Stimulated activated CD8-positive, alpha-beta memory T cell treated with anti-CD3 and anti-CD28 coated beads, Interleukin-15, amount 100 ng/mL, for 1 hour (primary cell): ENCODE measurements at places on chromosomes 3 and 15.

DNA sequence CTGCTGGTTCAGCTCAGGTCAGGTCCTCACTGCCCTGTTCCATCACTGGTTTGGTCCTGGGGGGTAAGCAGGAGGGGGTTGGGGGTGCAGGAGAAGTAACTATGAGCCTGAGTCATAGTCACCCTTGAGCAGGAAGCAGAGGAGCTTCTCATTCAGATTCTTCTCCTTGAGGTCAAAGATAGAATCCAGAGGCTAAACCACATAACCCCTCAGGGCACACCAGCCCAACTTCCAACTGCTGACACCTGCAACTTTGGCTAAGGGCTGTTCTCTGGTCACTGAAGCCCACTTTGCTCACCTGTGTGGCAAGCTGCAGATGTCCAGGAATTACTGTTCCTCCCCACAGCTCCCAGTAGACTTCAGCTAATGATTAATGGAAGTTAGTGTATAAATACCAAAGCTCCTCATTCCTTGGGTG lies 48.8 kb upstream of the LRRFIP2 start:
- DNase-seq: no peak

DNA sequence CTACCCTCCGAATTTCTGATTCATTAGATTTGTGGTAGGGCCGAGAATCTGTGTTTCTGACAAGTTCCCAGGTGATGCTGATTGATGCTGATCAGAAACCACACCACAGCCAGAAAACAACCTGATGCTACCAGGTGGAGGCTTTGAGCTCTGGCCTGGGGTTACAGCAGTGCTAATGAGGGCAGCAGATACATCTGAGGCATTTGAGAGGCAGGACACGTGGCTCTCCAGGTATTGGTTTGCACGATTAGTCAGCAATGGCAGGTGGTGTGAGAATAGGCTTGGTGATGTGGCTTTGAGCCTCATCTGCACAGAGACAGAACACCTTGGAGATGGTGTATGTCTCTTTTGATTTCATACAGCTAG lies 78.8 kb upstream of the THBS1 start:
- no peak for DNase-seq

DNA sequence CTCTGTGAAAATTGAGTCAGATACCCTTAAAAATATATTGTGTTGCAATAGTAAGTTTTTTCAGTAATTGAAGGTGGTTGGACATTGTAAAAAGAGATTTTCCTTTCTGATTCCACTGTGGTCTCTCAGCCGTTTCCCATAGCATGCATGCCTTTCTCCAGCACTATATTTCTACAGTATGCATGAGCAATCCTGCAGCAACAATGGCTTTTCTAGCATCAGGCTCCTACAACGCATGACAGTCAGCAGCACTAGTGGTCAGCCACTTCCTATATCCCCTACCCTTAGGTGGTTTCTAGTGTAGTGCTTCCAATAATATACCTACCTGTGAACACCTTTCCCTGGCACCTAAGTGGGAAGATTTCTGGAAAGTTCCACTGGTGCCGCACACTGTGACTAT lies 55.4 kb upstream of the SNRPN start:
- DNase-seq: no peak

DNA sequence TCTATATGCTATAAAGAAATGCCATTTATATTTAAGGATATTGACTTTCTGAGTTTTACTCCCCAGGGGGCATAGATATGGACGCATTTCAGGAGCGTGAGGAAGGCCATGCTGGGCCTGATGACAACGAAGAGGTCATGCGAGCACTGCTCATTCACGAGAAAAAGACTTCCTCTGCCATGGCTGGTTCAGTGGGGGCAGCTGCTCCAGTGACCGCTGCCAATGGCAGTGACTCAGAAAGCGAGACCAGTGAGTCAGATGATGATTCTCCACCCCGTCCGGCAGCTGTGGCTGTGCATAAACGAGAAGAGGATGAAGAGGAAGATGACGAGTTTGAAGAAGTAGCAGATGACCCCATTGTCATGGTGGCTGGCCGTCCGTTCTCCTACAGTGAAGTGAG lies 38.4 kb downstream of the GTF2E1 start:
- DNase-seq: no peak

DNA sequence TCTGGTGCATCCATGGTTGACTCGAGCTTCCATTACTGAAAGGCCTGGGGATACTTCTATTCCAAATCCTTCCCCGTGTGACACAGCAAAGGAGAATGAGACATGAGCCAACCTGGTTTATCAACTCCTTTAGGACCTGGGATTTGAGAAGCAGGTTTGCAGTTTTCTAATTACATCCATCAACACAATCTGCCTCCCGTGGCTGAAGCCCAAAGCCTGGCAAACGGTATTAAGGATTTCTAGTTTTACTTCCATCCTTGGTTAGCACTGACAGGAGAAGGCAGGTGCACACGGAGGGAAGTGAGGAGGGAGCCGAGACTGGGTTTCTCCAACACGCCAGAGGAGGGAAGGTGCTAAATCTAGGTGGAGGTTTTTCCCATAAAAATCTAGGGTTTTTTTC lies 79.0 kb downstream of the MYLK start:
- no peak for DNase-seq

DNA sequence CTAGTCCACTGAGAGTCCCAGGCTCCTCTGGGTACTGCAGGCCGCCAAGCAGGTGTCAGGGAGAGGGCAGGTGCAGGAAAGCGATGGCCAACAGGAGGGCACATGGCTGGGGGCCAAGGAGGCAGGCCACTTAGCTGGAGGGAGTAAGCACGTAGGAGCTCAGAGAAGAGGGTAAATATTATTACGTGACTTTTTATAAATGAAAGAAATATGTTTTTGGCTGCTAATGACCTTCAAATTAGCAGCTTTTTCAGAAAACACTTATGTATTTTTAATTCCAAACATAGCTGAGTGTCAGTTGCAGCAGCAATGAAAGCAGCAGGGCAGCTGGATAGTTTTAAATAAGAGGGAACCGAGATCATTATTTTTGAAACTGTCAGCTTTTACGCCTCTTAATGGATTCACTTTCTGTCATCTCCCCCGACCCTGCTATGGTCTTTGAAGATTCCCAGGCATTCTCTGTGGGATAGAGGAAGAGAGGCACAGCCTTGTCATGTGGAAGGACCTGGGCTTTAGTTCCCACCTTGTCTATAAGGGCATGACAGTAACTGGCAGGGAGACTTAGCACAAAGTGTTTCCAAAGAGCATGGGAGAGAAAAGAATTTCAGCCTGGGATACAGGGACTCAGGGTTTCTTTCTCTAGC lies 477.1 kb downstream of the EPHB1 start:
- no peak for DNase-seq

GRCh38 chr3:23183731-23184130 lies 19.4 kb upstream of the UBE2E2 start:
- no peak for DNase-seq

DNA sequence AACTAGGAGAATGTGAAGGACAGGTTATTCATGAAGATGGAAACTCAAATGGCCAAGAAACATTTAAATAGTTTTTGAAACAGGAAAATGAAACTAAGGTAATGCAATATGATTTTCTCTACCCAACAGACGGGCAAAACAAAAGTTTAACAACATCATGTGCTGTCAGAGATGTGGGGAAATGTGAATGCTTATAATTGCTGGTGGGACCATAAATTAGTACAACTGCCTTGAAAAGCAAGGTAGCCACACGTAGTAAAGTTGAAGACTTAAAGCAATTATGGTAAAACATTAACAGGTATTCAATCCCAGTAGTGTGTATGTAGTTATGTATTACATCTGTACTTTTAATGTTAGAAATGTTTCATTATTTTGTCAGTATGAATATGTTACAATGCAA lies 57.0 kb upstream of the C3orf80 start:
- no peak for DNase-seq

DNA sequence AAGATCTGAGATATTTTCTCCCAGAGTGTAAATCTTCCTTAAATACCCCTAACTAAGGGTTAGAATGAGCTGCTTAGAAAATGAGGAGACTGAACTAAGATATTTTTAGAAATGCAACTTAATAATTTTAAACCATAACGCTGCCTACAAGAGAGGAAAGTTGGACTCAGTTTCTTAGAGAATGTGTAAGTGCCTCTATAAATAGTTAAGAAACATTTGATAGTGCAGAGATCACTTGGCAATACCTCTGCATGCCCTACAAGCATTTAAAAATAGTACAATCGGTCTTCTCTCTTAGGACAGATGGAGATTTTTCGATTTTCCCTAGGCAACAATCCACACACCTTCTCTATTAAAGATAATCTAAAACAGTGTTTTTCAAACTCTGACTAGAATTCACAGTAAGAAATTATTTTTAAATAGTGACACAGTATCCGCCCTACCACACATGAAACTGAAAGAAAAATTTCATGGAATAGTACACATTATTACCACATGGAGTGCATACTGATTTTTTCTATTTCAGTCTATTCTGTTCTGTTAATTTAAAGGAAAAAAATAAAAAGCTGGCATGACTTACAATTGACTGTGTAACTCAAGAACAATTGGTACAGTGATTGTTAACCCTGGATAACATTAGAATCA lies 83.2 kb downstream of the GADL1 start:
- no peak for DNase-seq

GRCh38 chr15:74314795-74315438 lies 52.5 kb downstream of the CYP11A1 start:
- DNase-seq: no peak

GRCh38 chr15:45157974-45158373 lies 28.2 kb downstream of the DUOX1 start:
- no peak for DNase-seq

DNA sequence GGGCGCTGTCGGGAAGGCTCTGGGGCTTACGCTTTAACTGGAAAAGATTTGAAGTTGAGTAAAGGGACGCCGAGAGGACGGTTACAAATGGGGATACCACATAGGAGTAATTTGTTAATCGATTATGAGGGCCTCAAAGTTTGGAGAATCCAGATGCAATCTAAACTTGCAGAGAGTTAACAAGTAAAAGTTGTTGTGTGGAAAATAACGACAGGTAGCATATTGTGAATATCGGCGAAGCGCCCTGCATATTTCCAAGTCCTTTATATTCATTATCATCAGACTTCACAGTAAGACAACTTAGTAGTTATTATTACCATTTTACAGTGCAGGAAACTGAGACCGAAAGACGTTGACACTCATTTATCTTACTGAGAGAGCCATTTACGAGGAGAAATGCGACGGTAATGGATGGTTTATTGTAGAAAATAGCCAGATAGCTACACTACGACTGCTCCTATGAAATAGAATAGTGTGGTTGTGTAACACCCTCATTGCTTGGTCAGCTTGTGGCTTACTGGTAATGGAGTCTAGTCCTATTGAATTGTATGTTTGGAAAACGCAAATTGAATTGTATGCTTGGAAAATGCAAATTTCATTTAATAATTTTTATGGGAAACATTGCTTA lies 700 bp downstream of the MKRN2 start:
- no peak for DNase-seq

GRCh38 chr3:196639483-196640296 lies at the start of gene NRROS:
TSS of gene NRROS (plus strand) at chr3:196639694. CDS start at chr3:196654540, 14,846 bp downstream.
- DNase-seq: peak; percentile 25

DNA sequence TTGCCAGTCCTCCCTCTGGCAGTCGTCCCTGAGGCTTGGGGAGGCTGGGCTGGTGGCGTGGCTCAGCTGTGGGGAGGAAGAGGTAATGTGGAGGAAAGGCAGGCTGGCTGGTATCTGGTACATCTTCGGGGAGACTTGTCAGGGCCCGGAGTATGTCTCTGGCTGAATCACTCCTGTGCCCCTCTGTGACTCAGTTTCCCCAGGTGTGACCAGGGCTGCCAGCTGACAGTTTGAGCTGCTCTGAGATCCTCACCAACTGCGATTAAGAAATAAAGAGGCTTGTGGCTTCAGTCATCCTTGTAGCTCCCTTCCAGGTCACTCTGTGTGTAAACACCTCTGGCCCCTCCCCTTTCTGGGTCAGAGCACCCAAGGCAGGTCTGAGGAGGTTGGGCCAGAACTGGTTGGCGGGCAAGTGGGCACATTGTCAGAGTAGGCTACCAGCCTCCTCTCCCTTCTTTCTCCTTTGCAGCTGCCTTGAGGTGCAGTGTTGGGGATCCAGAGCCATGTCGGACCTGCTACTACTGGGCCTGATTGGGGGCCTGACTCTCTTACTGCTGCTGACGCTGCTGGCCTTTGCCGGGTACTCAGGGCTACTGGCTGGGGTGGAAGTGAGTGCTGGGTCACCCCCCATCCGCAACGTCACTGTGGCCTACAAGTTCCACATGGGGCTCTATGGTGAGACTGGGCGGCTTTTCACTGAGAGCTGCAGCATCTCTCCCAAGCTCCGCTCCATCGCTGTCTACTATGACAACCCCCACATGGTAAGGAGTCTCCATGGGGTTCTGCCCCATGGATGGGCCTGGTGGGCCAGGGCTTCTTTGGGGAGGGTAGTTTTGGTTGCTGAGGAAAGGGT lies 3.0 kb downstream of the TEX264 start:
- no peak for DNase-seq

DNA sequence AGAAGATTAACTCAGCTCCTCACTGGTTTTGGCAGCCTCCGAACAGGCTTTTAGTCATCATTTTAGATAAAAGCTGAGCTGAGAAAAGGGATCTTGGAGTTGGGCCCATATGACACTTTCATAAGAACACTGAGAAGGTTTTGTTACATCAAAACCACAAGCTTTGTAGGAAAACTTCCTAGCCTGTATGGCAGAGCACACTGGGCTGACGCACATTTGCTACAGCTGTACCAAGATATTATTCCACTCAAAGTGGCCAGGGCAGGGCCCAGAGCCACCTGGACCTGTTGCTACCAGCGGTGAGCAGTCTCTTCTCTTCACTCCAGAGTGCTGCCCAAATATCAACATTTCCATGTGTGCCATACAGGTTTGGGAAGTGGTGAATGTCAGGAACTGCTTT lies 160.5 kb upstream of the CCDC54 start:
- no peak for DNase-seq

GRCh38 chr3:144394032-144394431 lies 422.4 kb downstream of the DIPK2A start:
- DNase-seq: no peak

DNA sequence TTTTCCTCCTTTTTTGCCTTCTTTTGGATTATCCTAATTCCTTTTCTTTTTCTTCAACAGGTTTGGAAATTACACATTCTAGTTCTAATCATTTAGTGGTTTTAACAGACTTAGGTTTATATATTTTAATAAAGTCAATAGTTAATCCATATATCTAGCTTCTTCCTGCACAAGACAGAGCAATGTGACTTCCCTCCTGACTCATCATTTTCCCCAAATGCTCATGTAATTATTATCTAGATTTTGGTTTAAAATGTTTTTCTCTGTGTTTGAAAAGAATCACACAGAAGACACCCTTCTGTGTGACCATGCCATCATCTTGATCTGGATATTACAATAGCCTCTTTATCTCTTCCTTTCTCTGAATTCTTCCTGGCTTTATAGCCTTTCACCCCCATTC lies 28.6 kb upstream of the SSR3 start:
- no peak for DNase-seq

GRCh38 chr3:144636833-144637232 lies 665.2 kb downstream of the DIPK2A start:
- DNase-seq: no peak
